H54 (cell line): ENCODE measurements at places on chromosomes 2 and 18.

DNA sequence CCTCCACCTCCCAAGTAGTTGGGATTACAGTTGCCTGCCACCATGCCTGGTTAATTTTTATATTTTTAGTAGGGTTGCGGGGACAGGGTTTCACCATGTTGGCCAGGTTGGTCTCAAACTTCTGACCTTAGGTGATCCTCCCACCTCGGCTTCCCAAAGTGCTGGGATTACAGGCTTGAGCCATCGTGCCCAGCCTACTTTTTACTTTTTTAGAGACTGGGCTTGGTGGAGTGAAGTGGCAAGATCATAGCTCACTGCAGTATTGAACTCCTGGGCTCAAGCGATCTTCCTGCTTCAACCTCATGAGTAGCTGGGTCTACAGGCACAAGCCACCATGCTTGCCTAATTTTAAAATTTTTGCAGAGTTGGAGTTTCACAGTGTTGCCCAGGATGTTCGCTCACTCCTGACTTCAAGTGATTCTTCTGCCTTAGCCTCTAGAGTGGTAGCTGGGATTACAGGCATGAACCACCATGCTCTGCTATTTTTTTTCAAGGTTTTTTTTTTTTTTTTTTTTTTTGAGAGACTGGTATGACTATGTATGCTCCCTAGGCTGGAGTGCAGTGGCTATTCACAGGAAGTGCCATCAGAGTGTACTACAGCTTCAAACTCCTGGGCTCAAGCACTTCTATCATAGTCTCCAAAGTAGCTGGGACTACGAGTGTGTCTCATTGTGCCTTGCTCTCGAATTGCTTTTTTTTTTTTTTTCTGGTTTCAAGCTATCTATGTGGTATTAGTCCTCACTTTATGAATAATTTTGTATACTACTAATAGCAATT, 11.9 kb downstream of the MSH2 start:
- no peak for DNase-seq

- no peak for DNase-seq
Observed at GRCh38 chr2:67366832-67367412, 30.2 kb upstream of the ETAA1 start.

GRCh38 chr2:15940661-15941480, 521 bp downstream of the MYCN start:
- no peak for DNase-seq

DNA sequence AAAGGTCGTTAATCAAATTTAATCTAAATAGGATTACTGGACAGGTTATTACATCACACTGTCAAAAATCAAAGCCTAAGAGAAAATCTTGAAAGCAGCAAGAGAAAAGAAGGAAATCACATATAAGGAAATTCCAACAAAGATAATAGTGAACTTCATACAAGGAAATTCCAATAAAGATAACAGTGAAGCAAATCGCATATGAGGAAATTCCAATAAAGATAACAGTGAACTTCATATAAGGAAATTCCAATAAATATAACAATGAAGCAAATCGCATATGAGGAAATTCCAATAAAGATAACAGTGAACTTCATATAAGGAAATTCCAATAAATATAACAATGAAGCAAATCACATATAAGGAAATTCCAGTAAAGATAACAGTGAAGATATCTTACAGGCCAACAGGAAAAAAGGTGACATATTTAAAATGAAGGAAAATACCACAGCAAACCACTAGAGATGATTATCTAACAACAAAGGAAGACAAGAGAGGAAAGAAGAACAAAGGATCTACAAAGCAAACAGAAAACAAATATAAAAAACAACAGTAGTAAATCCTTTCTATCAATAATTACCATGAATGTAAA, 787.7 kb downstream of the CCDC85A start:
- no peak for DNase-seq

DNA sequence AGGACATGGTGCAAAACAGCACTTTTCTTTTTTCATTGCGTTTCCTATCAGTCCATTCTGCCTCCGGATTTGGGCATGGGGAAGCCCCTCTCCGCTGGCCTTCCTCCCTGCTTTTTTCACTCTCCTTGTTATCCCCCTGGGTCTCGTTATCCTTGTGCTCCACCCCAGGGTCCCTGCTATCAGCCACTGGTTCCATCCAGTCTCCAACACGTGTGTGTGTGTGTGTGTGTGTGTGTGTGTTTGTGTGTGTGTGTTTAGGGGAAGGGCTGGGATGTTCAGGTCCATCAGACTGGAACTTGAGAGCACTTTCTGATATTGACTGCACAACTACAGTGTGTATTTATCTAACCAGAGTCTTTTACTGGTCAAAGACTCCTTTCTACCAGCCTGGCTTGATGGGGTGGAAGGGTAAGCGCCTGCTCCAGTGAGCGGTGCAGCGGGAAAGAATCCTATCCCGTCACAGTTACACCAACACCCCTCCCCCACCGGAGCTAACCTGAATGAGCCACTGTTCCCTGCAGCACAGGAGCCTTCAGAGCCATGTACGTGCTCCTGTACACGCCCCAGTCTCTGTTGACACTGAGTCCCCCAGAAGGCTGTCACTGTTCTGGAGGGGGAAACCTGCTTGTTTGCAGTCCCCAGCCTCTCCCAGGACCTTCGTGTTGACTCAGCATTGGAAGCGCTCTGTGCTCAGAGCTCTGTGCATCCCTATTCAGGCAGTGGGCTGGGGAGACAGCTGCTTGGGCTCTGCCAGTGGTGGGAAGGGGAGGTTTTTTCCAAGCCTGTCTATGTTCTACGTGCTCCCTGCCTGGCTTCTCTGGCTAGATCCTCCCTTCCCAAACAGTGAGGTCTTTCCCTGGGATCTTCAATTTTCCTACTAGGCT, 4.6 kb downstream of the INHA start:
- no peak for DNase-seq

DNA sequence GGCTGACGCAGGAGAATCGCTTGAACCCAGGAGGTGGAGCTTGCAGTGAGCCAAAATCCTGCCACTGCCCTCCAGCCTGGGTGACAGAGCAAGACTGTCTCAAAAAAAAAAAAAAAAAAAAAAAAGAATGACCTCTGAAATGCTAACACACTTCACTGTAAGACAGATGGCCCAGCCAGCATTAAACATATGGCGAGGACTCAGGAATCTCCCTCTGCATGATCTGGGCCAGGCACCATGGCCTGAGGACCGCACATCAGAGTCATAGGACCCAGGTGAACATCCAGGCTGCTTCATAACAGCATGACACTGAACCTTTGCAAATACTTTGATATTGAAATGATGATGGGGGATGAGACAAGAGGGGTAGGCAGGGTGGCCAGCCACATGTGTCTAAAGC, 56.1 kb upstream of the DNMT3A start:
- DNase-seq, result no peak

- no peak for DNase-seq
Observed at GRCh38 chr2:235270956-235271355, 222.9 kb upstream of the AGAP1 start.

DNA sequence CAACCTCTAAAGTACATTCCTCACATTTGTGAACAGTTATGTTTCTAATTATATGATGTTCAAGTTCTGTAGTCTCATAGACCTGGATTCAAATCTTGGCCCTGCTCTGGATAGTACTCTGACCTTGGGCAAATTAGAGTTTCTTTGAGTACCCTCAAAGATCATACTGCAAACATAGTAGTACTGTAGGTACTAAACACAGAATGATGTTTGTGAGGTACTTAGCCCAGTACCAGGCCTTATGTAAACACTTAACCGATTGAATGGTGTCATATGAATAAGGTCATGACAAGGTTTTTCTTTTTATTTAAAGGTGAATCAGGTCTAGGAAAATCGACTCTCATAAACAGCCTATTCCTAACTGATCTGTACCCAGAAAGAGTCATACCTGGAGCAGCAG, 19.1 kb downstream of the SEPTIN2 start:
- DNase-seq, result no peak

- DNase-seq, result no peak
Observed at GRCh38 chr2:234579231-234579962, 82.5 kb upstream of the ARL4C start.
